WERI-Rb-1 (cell line): ENCODE measurements at places on chromosomes 4 and X.

GRCh38 chr4:46258431-46258830, 131.5 kb downstream of the GABRA2 start:
- DNase-seq, result no peak

DNA sequence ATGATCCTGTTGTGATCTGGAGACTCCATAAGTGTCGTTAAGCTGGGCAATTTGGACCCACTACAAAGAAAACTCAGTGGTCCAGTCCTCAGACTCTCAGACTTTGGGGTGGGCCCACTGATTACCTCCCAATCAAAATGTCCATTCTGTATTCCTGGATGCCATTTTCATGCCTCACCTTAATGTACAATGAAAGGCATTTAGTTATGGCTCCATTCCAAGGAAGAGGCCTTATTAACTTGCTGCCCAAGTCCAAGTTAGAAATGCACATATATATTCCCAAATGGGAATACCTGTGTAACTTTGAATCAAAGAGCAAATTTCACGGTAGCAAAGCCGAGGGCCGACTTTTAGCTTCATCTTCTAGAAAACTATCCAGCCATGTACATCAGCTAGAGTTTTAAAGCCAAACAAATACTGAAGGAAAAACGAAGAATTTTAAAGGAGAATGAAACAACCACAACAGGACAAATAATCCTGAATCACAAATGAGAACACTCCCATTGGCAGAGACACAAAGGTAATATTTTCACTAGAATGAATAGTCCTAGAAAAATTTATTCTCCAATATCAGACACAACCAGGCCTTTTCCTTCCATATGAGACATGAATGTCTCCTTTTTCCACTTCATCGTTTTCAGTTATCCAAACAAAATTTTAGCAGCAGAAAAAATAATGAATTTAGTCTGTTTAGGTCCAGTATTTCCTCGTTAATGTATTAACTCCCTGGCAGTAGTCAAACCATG, 63.7 kb upstream of the HHIP start:
- DNase-seq, result no peak

DNA sequence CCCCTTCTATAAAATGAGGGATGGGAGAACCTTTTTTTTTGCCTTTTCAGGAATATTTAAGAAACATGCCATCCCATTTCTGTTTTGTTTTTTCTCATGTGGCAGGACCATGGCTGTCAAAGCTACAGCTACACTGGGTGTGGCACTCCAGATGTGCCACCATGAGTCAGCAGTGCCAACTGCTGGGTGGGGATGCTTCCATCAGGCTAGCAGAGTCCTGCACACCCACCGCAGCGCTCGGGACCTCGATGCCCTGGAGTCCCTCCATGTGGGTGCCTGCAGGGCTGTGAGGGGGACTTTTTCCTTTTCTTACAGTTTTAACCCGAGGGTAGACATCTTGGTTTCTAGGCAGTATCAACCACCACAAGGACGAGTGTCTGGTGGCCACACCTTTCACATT, 352.6 kb downstream of the NR3C2 start:
- no peak for DNase-seq

GRCh38 chr4:69773484-69773883, 13.1 kb upstream of the SULT1B1 start:
- no peak for DNase-seq

DNA sequence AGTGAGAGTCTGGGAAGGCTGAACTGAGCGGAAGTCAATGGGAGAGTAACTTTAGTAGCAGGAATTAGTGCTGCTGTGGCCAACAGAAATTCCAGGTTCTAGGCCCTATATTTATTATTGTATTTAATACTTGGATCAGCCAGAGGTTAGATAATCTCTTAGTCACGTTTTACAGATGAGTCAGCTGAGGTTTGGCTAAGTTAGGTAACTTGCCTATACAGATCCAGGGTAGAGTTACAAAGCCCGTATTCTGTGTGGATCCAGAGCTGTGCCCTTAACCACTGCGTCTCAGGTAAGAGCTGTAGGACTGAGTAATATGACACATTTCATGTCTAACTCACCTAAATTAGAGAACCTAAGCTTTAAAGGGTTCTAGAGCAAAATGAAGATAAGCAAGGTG, 20.5 kb downstream of the PSMD10 start:
- DNase-seq, result no peak

DNA sequence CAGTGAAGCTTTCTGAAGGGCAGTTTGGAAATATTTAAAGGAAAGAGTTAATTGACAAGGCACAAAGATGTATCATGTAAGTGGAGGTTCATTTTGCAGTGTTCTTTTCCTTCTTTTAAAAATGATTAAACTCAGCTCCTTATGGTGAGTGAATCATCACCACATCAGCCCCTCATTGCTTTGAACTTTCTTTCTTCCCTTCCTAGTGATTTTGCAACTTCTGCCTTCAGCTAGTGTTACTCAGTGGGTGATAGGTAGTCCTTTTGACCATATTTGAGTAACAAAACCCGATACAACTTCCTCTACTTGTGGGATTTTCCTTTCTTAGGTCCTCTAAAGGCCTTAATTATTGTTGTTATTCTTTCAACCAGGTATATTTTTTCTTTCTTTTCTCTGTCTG, 8.2 kb downstream of the ZCCHC4 start:
- DNase-seq, result no peak

DNA sequence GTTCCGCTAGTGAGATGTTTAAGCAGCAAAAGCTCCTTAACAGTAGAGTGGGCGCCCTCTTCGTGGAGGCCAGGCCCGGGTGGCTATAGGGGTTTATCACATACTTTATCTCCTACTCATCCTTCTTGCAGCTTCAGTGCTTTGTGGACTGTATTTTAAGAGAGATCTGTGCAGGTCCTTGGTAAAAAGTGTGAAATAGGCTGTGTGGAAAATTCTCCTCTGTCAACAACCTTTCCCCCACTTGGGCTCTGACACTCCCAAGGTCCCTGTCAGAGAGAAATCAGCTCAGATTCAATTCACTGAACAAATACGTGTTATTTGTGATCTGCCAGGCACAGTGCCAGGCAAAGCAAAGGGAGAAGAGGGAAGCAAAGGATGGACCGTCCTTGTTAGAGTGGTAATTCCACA, 214.3 kb upstream of the PPARGC1A start:
- DNase-seq, result no peak
